ENCODE measurements at places on chromosomes 13 and 19.
A peak's percentile ranks its signal among the peaks of the same experiment; 100 is the strongest.

GRCh38 chr13:39254601-39255000, 216.3 kb downstream of the NHLRC3 start:
- DNase-seq, result no peak

DNA sequence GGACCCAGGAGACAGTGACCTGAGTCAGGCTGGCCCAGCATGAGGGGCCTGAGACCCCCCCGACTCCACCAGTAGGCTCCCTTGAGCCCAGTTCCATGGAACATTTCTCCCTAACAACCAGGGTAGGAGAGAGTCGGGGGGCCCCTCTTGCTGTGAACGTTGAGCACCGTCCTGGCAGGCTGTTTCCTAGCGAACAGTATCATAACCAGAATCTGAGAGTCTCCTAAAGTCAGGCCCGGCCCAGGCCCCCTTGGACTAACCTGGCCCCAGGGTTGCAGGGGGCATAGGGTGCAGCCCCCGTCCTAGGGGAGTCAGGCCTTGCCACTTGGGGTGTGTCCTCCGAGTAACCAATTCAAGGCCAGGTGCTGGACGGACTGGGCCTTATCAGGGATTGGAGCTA, 13.7 kb downstream of the TMEM150B start:
- no peak for DNase-seq

DNA sequence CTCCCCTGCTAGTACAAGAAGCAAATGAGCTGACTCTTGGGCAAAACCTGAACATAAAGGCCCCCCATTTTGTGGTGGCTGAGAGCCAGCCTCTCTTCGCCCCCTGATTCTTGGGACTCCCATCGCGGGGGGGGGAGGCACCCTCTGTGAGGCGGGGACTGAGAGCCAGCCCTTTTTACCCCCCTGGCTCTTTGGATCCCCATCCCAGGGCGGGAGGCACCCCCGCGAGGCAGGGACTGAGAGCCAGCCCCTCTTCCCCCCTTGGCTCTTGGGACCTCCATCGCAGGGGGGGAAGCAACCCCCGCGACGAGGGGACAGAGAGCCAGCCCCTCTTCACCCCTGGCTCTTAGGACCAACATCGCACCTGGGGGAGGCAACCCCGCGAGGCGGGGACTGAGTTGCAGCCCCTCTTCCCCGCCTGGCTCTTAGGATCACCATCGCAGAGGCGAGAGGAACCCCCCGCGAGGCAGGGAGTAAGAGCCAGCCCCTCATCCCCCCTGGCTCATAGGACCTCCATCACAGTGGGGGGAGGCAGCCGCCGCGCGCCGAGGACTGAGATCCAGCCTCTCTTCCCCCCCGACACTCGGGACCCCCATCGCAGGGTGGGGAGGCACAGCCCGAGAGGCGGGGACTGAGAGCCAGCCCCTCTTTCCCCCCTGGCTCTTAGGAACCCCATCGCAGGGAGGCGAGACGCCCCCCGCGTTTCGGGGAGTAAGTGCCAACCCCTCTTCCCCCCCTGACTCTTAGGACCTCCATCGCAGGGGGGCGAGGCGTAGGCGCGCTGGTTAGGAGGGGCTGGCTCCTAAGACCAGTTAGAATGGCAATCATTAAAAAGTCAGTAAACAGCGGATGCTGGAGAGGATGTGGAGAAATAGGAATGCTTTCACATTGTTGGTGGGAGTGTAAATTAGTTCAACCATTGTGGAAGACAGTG, 2428.4 kb upstream of the PCDH20 start:
- no peak for DNase-seq

GRCh38 chr19:43725468-43725867, 9.6 kb downstream of the IRGC start:
- DNase-seq, result no peak

GRCh38 chr19:38277549-38277948, 13.2 kb downstream of the SPINT2 start:
- DNase-seq, result no peak

GRCh38 chr19:55473225-55474012, 3.0 kb upstream of the ZNF628 start:
- DNase-seq, result no peak

DNA sequence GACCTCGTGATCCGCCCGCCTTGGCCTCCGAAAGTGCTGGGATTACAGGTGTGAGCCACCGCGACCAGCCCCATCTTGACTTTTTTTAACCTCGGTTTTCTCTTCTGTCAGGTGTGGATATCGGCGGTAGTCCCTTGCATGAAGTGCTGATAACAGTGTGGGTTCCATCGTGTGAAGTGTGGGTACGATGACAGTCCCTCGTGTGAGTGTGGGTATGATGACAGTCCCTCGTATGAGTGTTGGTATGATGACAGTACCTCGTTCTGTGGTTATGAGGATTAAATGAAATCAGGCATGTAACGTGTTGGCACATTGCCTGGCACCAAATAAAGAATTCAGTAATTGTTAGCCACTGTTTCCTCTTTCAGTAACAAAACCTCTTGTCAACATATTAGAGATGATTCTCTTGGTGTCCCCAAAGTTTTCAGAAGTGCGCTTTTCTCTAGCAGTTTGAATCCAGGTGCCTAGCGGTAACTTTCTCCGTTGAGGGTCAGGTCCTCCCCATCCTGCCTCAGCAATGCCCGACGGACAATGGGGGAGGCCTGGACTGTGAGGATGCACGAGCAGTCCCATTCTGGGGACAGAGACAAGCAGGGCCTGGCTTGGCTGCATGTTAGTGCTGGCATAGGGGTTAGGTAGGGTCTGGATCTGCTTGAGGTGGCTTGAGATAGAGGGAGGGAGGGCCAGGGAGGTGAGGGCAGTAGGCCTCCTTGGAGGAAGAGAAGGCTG, 15.3 kb downstream of the GATAD2A start:
- peak; percentile 28 for DNase-seq

DNA sequence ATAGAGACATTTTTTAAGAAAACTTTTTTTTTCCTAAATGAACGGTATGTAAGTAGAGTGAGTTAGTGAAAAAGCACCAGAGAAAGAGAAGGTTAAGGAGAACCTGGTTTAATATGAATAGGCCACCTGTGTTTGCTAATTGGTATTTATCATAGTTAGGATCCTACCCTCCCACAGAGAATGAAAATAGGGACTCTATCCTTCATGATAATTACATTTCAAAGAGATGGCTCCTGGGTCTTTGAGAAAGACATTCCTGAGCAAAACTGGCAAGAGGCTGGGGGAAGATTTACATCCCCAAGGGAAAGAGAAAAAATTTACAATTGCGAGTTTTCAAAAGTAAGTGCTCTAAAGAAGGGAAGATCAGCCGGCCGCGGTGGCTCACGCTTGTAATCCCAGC, 1284.5 kb downstream of the SLITRK1 start:
- DNase-seq, result no peak

- DNase-seq, result no peak
Observed at GRCh38 chr19:35531291-35531690, 2.0 kb upstream of the GAPDHS start.

GRCh38 chr13:91596842-91597241, 198.4 kb downstream of the GPC5 start:
- no peak for DNase-seq

GRCh38 chr19:49808711-49809159, 4.4 kb downstream of the FUZ start:
- DNase-seq, result peak; percentile 52

GRCh38 chr13:27257233-27257568, 5.8 kb downstream of the RPL21 start:
- no peak for DNase-seq

- no peak for DNase-seq
Observed at GRCh38 chr19:17156947-17157302, 58.2 kb upstream of the USE1 start.

DNA sequence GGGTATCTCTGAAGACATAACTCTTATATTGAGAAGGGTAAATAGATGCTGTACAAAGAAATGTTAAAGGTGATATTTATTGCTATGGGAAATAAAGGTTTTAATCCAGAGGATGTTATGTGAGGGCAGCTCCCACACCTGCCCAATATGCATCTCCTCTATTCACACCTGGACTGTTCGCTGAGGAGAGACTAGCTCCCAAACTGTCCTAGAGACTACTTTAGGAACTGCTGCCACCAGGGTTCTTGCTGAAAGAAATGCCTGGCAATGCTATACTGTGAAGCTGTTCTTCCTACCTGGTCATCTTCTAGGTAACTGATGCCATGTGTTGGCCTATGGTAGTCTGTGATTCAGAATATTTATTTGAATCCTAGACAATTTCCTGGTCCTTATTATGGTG, 1421.5 kb upstream of the SPRY2 start:
- no peak for DNase-seq

GRCh38 chr13:85313761-85314503, 485.3 kb downstream of the SLITRK6 start:
- no peak for DNase-seq

GRCh38 chr13:98521461-98522247, 55.3 kb downstream of the STK24 start:
- no peak for DNase-seq

DNA sequence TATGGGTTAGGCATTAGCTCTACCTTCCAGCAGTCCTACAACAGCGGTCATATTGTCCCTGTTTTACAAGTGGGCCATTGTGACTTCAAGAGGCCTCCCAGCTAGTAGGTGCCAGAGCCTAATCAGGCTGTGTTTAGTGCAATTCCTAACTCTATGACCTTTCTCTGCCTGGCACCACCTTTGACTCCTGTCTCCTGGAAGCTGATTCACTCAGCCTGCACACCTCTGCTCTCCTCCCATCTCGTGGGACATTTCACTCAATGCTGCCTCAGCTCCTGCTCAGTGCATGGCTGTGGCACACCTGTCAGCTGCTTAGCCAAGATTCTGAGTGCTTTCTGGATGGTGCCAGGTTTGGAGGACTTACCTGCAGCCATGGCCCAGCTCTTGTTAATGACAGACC, 9.5 kb upstream of the GJB6 start:
- no peak for DNase-seq

GRCh38 chr19:4064496-4065260, 2.0 kb downstream of the ZBTB7A start:
- DNase-seq, result no peak

GRCh38 chr19:11659612-11660011, 62.3 kb downstream of the ZNF627 start:
- no peak for DNase-seq

- no peak for DNase-seq
Observed at GRCh38 chr13:103759361-103759760, 693.1 kb upstream of the SLC10A2 start.

GRCh38 chr13:42707048-42707447, 74.3 kb upstream of the FAM216B start:
- no peak for DNase-seq

DNA sequence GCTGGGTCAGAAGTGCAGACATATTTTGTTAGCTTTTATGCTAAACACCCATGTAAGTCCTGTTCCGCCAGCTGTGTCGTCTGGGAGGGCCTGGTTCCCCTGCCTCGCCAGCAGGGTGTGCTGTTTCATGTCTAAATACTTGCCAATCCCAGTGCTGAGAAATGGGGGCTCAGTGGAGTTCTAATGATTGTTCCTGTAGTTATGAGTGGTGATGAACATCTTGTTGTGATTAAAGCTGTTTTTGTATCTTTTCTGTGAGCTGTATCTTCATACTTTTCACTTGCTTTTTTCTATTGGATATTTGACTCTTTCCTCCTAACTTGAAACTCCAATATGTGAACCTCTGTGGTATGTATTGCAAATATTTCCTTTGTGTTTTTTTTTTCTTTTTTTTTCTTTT, 32.7 kb downstream of the KDM4B start:
- no peak for DNase-seq

DNA sequence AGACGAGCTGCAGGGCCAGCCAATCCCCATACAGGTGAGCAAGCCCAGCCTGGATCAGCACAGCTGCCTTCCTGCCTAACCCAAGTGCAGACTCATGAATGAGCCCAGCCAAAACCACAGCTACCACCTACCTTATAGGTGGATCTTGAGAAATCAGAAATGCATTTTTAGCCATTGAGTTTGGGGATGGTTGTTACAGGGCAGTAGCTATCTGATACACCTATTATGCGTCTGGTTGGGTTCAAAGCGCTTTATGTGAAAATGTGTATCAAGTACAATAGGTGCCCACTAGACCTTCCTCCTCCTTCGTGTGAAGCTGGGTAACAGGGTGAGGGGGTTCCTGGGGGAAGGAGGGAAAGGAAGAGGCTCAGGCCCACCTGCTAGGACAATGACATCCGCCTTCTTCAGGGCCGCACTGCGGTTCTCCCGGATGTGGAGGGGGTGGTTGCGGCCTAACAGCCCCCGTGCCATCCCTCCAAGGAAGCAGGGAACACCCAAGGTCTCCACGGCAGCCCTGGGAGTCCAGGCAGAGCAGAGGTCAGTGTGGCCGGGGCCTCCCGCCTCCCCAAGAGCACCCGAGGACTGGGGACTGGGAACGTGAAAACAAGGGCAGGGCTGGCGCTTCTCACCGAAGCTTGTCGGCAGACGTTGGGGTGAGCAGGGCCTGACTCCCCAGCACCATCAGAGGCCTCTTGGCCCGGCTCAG, 11.7 kb downstream of the SYDE1 start:
- DNase-seq, result no peak

DNA sequence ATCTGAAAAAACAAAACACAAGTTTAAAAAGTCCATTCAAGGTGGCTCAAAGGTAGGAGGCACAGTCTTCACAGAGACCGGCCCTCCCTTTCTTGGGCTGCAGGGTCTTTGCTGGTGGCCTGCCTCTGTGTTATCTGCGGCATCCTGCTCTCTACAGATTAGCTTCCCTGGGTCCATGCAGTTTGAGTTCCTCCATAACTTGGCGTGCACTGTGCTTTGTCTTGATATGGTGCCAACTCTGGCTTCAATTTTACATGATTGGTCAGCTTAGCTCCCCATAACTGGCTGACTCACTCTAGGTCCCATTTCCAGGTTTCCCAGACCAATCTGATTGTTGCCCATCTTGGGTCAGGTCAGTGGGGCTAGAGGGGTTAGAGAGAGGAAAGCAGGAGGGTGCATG, 41.8 kb downstream of the TPT1 start:
- no peak for DNase-seq

GRCh38 chr13:49357694-49358093, 86.2 kb downstream of the CAB39L start:
- DNase-seq, result no peak

- DNase-seq, result no peak
Observed at GRCh38 chr19:30790056-30790680, 418.0 kb downstream of the ZNF536 start.

DNA sequence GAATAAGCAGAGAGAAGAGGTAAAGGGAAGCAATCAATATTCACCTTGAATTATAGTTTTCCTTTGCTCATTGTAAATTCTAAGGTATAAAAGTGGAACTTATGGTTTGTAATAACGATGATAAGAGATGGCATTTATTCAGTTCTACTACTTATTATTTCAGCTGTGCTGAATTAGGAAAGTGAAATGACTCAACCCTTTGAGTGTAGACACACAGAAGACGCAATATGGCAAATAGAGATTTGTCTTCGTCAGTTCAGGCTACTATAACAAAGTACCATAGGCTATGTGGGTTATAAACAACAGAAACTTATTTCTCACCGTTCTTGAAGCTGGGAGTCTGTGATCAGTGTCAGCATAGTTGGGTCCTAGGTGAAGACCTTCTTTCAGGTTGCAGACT, 713.0 kb upstream of the PCDH9 start:
- no peak for DNase-seq

Measured in stimulated activated CD8-positive, alpha-beta memory T cell treated with anti-CD3 and anti-CD28 coated beads, Interleukin-15, amount 100 ng/mL, for 4 hours (primary cell).